Subcutaneous preadipocyte (primary cell): ENCODE measurements at places on chromosomes 5 and 9. TPM values are rescaled to one million over a fixed set of nuclear protein-coding genes. Genes with fewer than 3 reads are reported as not detected.

ERAP2 gene
- 41.6 and 44.8 TPM in 2 replicates for total RNA-seq

ARHGEF39 gene
- 1.5 and 5.5 TPM in 2 replicates for total RNA-seq

PCDHB10 gene
- under 0.01 TPM in 2 replicates for total RNA-seq

SAPCD2 gene
- 6.6 and 8.2 TPM in 2 replicates for total RNA-seq

ACTBL2 gene
- under 0.01 TPM in 1 of 2 replicates, not detected in the other for total RNA-seq

ANKRD18B gene
- not detected in 2 replicates for total RNA-seq

MEIKIN gene
- total RNA-seq, result not detected in 2 replicates

IL7R gene
- 0.37 and 6.1 TPM in 2 replicates for total RNA-seq

PTGES2 gene
- total RNA-seq, result 57.1 and 61.7 TPM in 2 replicates

ANKRA2 gene
- total RNA-seq, result 13.2 and 14.5 TPM in 2 replicates

OMD gene
- 0.20 and 0.37 TPM in 2 replicates for total RNA-seq

HACD4 gene
- 3.7 and 4.1 TPM in 2 replicates for total RNA-seq

NAIP gene
- total RNA-seq, result 2.2 and 5.1 TPM in 2 replicates

PCDHA11 gene
- total RNA-seq, result under 0.01 TPM in 1 of 2 replicates, not detected in the other

FBLL1 gene
- under 0.01 TPM in 2 replicates for total RNA-seq

ITGA1 gene
- total RNA-seq, result 3.3 and 7.0 TPM in 2 replicates

SQSTM1 gene
- 538 and 581 TPM in 2 replicates for total RNA-seq

MRPL36 gene
- total RNA-seq, result 59.2 and 60.8 TPM in 2 replicates

NPDC1 gene
- 18.8 and 24.3 TPM in 2 replicates for total RNA-seq

SPINK13 gene
- total RNA-seq, result not detected in 2 replicates

ARL10 gene
- 6.1 and 7.7 TPM in 2 replicates for total RNA-seq

WDR31 gene
- 0.73 and 0.98 TPM in 2 replicates for total RNA-seq

ST6GALNAC4 gene
- 69.1 and 74.1 TPM in 2 replicates for total RNA-seq

GPR151 gene
- not detected in 2 replicates for total RNA-seq

S100Z gene
- not detected in 2 replicates for total RNA-seq

KCNMB1 gene
- total RNA-seq, result not detected in 2 replicates

BHMT gene
- total RNA-seq, result not detected in 2 replicates

PCDHB4 gene
- total RNA-seq, result 0.37 TPM in 1 of 2 replicates, not detected in the other

TEX48 gene
- not detected in 2 replicates for total RNA-seq

WASHC1 gene
- 5.1 and 5.5 TPM in 2 replicates for total RNA-seq

ANKRD20A1 gene
- total RNA-seq, result not detected in 2 replicates

LEAP2 gene
- total RNA-seq, result 0.37 and 0.59 TPM in 2 replicates

SLC28A3 gene
- under 0.01 TPM in 2 replicates for total RNA-seq

C5orf58 gene
- not detected in 2 replicates for total RNA-seq

EQTN gene
- total RNA-seq, result not detected in 2 replicates

C5orf52 gene
- not detected in 2 replicates for total RNA-seq

TTC33 gene
- 9.6 and 11.7 TPM in 2 replicates for total RNA-seq

C9orf50 gene
- total RNA-seq, result not detected in 2 replicates

ZNF618 gene
- total RNA-seq, result 5.9 and 9.6 TPM in 2 replicates

PITX1 gene
- total RNA-seq, result 1.4 and 1.8 TPM in 2 replicates

SPIN1 gene
- 44.1 and 50.4 TPM in 2 replicates for total RNA-seq
